IPS-NIHi11 (cell line): ENCODE measurements at places on chromosomes 3 and 15.

GRCh38 chr3:69511361-69511760 lies 125.5 kb upstream of the FRMD4B start:
- no peak for DNase-seq

GRCh38 chr3:5429517-5429890 lies 242.0 kb downstream of the EDEM1 start:
- DNase-seq, result no peak

DNA sequence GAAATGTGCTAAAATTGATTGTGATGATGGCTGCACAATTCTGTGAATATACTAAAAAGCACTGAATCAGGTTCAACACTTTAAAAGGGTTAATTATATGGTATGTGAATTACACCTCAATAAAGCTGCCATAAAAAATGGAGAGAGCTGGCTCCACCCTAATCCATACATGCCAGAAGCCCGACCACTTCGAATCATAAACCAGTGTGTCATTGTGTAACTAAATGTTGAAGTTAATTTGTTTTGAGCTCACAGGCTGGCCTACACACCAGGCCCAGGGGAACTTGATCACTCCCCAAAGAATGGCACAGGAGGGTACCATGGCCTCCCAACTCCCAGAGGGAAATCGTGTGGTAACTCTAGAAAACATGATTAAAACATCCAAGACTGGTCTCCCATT lies 14.0 kb downstream of the PLCD1 start:
- no peak for DNase-seq

DNA sequence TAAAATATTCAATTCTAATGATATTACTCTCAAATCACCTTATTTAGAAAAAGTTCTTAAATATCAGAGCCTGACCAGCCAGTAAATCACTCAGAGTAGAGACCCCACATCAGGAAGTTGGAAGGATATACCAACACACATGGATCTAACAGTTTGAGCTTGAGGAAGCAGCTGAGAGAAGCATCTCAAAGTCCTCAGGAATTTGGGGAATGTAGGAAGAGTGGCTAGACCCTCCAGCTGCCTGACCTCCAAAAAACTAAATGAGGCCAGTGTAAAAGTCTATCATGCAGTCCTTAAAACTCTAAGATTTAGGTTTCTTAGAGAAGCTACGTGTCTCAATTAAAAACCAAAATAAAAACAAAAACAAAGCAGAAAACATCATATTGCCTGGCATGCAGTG lies 55.4 kb downstream of the SETD2 start:
- DNase-seq, result peak; percentile 50

DNA sequence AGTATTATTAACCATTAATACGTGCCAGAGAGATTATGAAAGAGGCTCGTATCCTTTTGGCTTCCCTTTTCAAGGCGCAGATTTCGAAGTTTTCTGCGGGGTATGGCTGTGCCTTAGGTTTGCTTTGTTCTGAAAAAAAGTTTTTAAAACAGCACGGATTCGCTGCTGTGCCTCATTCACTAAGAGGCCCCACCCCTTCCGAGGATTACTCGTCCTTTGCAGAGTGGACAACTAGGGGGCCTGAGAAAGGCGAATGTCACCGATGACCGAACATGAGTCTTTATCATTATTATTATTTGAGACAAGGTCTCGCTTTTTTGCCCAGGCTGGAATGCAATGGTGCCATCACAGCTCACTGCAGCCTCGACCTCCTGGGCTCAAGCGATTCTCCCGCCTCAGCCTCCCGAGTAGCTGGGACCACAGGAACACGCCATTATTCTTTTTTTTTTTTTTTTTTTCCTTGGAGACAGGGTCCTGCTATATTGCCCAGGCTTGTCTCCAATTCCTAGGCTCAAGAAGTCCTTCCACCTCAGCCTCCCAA lies 684 bp upstream of the RPS27L start:
- DNase-seq, result peak; percentile 50

- no peak for DNase-seq
Observed at GRCh38 chr3:99907959-99908544, 90.4 kb downstream of the CMSS1 start.

DNA sequence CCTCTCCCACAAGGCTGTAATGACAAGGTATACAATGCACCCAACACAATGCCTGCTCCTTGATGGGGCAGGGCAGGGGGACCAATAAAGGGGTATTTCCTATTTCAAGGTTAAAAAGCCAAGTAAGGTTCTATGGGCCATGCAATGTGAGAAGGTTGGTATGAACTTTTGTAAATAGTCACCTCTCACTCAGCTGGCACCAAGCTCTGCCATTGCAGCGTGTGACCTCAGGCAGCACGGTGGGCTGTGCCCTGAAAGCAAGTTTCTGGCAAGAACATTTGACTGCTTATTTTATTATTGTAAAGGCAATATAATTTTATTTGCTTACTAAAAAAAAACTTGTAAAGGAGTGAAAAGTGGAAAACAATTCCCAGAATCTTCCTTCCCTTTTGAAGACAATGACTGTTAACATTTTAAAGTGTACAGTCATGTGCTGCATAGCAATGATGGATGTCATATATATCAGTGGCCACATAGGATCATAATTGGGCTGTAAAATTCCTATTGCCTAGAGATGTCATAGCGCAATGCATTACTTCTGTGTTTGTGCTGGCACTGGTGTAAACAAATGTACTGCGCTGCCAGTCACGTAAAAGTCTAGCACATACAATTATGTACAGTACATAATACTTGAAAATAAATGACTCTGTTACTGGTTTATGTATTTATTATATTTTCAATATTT lies 167.3 kb upstream of the RORA start:
- DNase-seq, result no peak

- DNase-seq, result peak; percentile 36
Observed at GRCh38 chr3:50862221-50862620, 187.5 kb downstream of the DOCK3 start.

- DNase-seq, result no peak
Observed at GRCh38 chr3:140447136-140447535, 230.7 kb upstream of the TRIM42 start.

DNA sequence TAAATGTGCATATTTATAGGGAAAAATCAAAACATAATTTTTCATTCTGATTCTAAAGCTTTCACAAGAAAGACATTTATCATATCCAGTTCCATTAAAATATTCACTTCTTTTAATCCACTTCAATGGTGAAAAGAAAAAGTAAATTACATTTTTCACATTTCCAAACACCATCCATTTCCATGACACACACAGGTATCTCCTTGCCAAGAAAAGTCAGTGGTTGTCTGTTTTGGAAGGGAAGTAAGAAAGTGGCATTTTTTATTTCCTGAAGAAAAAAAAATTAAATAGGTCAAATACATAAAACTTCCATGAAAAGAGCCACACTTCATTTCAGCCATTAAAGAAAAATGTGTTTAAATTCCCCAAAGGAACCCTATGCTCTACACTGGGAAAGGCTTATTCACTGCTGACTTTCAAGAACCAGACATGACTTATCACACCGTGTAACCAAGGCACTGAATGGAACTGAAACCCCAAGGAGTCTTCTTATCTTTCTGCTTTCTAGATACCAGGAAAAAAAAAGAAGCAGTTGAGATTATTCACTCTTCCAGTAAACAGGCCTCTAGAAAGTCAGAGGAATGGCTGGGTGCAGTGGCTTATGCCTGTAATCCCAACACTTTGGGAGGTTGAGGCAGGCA lies 44.5 kb downstream of the OSBPL10 start:
- DNase-seq, result no peak

DNA sequence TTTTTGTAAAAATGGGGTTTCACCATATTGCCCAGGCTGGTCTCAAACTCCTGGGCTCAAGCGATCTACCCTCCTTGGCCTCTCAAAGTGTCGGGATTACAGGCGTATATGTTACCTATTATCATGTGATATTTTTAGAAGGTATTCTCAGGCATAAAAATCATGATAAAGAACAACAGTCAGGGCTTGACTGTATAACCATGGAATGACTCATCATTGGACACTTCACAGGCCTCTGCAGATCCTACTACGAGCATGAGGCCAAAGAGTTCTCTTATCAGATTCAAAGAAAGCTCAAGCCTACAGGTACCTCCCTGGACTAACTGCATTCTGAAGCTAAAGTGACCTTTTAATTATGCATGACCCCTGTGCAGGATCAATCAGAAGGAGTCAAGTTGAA lies 91.7 kb upstream of the PRICKLE2 start:
- DNase-seq, result no peak

DNA sequence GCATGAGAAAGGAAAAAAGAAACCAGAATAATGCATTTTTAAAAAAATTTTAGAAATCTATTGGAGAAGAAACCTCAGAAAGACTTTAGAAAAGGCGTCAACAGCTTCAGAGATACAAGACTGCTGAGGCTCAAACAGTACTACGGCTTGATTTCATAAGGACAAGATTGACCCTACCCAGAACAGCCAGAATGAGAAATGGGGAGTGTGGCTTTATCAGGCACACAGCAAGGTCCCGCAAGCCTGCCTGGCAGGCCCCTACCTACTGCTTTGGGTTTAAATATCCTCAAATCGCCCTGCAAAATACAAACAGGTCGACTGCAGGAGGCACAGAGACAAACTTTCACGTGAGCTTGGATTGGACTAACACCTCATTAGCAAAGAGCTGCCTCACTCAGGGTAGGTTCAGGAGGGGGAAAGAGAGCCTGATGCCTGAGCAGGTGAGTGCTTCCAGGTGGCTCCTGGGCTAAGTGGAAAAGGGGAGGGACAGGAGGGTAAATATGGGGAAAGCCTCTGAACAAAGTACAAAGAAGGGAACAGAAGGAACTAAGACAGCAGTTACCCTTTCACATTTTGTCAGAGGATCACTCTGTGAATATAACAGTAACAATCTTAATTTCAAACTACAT lies 87.5 kb downstream of the RORA start:
- no peak for DNase-seq

- DNase-seq, result no peak
Observed at GRCh38 chr3:178233371-178234071, 302.7 kb upstream of the KCNMB2 start.

- DNase-seq, result no peak
Observed at GRCh38 chr15:74585191-74585590, 30.4 kb upstream of the CLK3 start.
